SK-N-SH treated with all-trans-retinoic acid at 6 μM for 48 hours (cell line): ENCODE measurements at places on chromosomes 3 and 15.

- ATAC-seq: no peak
Observed at GRCh38 chr3:140950863-140951262, 9.2 kb downstream of the SLC25A36 start.

- ATAC-seq: peak; percentile 82
Observed at GRCh38 chr3:186640473-186640818, 247 bp downstream of the FETUB start.

- peak; percentile 35 for ATAC-seq
Observed at GRCh38 chr3:196774848-196775422, 35.3 kb downstream of the PAK2 start.

GRCh38 chr3:89560568-89560967, 453.1 kb downstream of the EPHA3 start:
- ATAC-seq: no peak

- ATAC-seq: no peak
Observed at GRCh38 chr3:150662410-150663200, 41.1 kb downstream of the ERICH6 start.

- ATAC-seq: no peak
Observed at GRCh38 chr3:101010296-101010695, 17.1 kb upstream of the ABI3BP start.

DNA sequence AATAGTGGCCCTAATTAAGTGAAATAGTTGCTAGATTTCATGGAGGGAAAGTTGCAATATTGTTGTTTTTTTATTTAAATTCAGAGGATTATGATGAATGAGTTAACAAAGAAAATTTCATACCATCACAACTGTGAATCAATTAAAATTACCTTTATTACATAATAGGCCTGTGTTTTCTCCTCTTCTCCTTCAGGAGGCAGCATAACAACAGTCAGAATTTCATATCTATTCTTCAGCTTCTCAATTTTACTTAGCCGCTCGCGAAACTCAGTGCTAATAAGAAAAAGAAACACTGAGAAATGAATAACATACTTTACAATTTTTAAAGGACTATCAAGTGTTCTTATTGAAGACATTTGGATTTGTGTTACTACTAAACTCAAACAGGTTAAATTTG, 29.4 kb downstream of the TTC14 start:
- ATAC-seq: no peak
